ENCODE measurements at places on chromosomes 12 and 14.
A peak's percentile ranks its signal among the peaks of the same experiment; 100 is the strongest.

DNA sequence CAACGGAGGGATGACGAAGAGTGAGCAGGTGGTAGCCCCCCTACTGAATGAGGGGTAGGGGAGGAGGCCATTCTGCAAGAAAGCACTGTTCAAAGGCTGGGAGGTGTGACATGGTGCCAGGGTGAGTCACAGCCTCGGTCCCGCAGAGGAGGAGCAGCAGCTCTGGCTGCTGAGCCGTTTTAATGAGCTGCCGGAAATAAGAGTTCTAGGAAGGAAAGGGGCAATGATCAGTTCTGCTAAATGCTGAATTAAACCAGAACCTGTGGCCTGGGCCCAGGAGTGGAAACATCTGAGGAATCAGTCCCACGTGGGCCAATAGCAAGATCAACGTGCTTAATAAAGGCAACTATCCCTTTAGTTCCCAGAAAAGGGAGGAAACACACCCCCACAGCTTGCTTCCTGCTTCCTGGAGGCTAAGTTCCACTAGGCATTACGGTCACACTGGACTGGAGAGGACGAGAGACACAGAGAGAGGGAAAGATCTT is 3.6 kb downstream of the ABCD4 start:
- DNase-seq, result no peak

GRCh38 chr12:1539135-1539534 is 55.2 kb downstream of the FBXL14 start:
- DNase-seq, result no peak

GRCh38 chr12:109836916-109837315 is 3.7 kb upstream of the TRPV4 start:
- no peak for DNase-seq

GRCh38 chr12:79885911-79886490 is 48.9 kb downstream of the PPP1R12A start:
- no peak for DNase-seq

DNA sequence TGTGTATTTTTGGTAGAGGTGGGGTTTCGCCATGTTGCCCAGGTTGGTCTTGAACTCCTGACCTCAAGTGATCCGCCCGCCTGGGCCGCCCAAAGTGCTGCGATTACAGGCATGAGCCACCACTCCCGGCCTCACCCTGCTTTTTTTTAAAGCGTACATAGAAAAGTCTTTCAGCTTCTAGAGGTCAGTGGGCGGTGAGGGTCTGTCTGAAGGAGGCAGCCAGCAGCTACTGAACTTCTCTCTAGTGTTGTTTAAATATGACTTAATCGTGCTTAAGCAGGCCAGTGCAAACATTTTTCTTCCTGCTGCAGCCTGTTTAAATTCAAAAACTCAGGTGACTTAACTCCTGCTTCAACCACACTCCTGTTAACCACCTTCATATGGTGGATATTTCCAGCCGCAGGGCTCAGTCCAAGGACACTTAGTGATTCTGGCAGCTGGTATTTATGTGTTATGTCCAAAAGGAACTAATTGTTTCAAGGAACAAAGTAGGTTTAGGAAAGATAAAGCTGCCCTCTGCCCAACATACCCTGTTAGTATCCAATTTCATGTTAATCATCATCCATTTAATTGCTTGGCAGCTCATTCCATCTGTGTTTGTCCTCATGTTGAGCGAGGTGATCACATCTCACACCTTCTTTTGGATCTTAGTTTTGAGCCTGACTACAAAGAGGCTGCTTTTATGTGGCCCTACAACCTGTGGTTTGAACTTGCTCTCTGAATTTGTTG is 2.0 kb downstream of the PRKAB1 start:
- DNase-seq, result no peak

DNA sequence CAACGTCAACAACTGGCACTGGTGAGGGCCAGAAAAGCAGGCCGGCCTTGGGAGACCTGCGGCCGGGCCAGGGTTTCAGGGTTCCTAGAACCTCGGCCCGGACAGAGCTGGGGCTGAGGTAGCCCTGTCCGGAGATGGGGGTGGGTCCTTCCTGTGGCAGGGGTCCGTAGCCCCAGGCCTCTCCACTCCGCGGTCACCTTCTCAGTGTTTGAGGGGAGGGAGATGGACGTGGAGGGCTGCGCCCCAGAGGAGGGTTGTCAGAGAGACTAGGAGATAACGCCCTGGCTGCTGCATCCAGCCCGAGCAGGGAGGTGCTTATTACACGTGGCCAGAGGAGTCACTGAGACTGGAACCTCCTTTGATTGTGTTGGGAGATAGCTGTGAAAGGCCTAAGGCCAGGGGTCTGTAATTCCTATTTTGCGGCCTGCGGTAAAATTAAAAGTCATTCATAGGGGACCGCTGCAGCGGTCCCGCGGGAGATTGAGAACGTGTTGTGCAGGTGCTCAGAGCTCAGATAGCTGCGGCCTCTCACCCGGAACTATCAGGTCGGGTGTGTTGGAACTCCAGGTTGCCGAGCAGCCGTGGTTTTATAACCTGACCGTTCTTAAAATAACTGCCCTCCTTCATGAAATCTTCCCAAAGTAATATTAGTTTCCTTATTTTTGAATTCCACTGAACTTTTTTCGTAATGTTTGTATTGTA is 507 bp downstream of the AHSA1 start:
- peak; percentile 6 for DNase-seq

GRCh38 chr12:91952916-91953315 is 192.7 kb downstream of the BTG1 start:
- no peak for DNase-seq

- DNase-seq, result no peak
Measured at GRCh38 chr14:59389936-59390335, 75.2 kb downstream of the GPR135 start.

DNA sequence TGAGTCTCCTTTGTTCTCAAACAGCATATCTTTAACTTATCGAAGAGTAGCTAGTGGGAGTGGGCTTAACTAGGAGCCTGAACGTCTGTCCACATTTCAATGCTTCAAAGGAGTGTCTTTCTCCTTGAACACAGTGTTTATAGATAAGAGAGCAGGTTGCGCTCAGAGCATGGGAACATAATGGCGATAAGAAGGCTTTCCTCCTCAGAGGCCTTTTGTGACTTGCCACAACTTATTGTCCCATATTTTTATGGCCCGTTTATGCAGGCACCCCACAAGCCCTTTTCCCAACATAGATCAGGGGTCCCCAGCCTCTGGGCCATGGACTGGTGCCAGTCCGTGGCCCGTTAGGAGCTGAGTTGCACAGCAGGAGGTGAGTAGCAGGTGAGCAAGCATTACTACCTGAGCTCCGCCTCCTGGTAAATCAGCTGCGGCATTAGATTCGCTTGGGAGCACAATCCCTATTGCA is 2.6 kb upstream of the DDX47 start:
- no peak for DNase-seq

- no peak for DNase-seq
Measured at GRCh38 chr12:6866920-6867412, 365 bp upstream of the TPI1 start.

GRCh38 chr14:93780813-93781400 is 7.4 kb downstream of the PRIMA1 start:
- DNase-seq, result no peak

DNA sequence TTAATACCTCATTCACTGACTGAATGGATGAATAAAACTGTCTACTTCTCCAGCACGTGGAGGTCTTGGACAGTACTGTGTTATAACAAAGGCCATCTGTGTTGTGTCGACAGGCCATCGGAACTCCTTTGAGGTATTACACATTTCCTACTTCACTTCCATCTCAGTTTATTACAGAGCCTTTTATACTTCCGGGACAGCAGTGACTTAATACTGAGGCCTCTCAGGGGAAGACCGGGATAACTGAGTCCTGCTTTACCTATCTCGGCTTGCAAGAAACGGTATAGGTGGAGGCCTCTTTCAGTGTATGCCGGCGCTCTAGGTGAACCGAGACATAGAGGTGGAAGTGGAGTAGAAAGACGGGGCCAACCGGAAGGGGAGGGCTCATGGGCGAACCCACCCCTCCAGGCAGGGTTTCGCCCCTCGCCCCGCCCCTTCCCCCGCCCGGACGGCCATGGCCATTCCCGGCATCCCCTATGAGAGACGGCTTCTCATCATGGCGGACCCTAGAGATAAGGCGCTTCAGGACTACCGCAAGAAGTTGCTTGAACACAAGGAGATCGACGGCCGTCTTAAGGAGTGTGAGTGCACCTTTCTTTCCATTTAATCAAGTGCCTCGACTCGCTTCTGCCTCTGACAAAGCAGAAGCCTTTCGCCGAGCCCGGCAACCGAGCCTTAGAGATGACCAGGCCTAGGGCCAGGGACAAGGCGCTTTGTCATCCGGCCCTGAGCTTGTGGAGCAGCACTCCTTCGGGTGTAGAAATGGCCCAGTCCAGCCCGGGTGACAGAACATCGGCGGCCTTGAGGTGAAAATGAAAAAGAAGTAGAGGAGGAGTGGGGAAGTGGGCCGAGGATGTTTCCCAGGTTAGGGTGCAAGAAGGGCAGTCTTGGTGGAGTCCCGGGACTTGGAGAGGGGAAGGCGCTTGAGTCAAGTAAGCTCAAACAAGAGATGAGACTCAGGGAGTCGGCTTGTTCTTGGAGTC is at the start of gene PSMC6:
Gene PSMC6 (plus strand): TSS at position 477 of the 983 bp plus-strand sequence. CDS start 20 bp downstream, at position 497.
- DNase-seq, result peak; percentile 97

- DNase-seq, result no peak
Measured at GRCh38 chr12:23906329-23906728, 43.1 kb downstream of the SOX5 start.

- no peak for DNase-seq
Measured at GRCh38 chr12:120771097-120771496, 45.5 kb downstream of the ACADS start.

DNA sequence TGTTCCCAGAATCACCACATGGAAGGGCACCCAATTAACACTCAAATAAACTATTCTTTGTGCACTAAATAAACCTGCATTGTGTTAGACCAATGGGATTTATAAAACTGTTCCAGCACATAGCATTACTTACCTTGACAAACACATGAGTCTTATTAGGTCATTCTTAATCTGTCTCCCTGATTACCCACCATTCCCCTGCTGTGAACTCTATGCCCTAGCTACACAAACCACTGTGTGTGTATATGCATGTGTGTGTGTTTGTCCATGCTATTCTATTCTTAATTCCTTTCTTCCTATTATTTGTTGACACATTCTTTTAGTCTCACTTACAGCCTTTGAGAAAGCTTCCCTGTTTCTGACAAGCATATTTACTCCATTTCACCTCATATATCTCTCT is 303.6 kb upstream of the GARIN6 start:
- DNase-seq, result no peak

DNA sequence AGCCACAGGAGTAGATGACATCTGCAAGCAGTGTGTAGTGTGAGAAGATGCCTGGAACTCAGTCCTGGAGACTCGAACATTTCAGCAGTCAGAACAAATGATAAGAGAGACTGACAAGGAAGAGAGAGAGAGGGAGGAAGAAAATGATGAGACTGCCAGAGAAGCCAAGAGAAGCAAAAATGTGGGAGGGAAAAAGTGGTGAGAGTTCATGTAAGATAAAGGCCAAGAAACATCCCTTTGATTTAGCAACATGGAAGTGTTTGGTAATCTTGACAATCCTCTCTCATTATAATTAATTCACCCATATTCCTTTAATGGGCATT is 42.6 kb downstream of the LIMA1 start:
- DNase-seq, result no peak

GRCh38 chr12:26572137-26572536 is 260.9 kb downstream of the ITPR2 start:
- DNase-seq, result no peak

DNA sequence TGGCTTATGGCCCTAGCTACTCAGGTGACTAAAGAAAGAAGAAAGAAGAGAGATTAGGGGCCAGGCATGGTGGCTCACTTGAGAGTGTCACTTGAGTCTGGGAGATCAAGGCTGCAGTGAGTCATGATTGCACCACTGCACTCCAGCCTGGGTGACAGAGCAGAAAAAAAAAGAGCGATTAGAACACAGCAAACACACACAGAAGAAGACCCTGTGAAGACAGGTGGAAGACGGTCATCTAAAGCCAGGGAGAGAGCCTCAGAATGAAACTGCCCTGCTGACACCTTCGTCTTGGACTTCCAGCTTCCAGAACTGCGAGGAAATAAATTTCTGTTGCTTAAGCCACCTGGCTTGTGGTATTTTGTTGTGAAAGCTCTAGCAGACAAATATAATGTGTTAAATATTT is 17.5 kb upstream of the PPP1CC start:
- DNase-seq, result no peak

- no peak for DNase-seq
Measured at GRCh38 chr12:102172436-102172835, 25.2 kb downstream of the PMCH start.

GRCh38 chr12:114186241-114187002 is 219.5 kb downstream of the TBX5 start:
- no peak for DNase-seq

DNA sequence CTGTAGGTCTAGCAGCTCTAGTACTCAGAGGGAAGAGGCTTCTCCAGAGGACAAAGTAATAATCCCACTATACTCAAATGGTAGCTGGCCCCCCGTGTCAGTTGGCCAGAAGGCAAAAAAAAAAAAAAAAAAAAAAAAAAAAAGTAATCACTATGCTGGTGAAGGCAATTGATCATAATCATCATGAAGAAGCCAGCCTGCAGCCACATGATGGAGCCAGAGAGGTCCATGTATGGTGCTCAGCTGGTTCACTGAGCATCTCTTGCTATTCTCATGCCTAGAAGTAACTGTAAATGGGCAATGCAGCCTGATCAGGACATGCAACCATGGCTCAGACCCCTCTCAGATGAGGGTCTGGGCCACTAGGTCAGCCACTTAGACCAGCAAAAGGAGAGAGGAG is 378.8 kb downstream of the MED13L start:
- DNase-seq, result no peak

DNA sequence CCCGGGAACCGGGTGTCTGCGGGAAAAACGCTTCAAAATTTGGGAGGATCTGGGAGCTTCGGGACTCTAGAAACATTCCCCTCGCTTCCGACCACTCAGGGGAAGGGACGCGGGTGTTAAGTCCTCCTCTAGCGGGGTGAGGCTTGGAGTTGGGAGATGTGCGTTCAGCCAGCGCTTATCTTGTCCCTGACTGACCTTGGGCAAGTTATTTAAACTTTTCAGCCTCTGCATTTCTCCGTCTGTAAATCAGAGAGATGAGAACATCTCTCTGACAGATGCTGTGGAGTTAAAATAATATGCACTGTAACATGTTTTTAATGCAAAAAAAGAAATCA is 76.9 kb upstream of the ANO4 start:
- no peak for DNase-seq

- DNase-seq, result no peak
Measured at GRCh38 chr14:72213424-72213823, 281.2 kb downstream of the RGS6 start.

- DNase-seq, result no peak
Measured at GRCh38 chr12:89305373-89305772, 46.9 kb downstream of the DUSP6 start.

DNA sequence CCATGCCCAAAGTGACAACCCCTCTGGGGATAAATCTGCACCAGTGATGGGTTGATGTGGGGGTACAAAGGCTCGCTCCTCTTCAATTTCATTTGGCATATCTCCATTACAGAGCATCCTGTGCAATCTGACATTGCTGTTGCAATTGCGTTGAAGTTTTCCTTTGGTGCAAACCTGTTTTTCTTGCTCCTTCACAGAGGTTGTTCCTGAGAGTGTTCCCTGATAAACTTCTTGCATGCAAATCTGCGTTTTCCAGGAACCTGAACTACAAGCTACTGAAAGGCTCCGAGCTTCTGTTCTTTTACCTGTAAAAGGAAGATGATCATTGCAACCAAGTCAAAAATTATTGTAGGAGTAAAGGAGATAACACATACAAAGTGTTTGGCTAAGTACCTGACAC is 26.1 kb downstream of the SERPINA11 start:
- DNase-seq, result no peak

- DNase-seq, result no peak
Measured at GRCh38 chr12:6358881-6359280, 16.5 kb downstream of the SCNN1A start.
